ENCODE measurements at places on chromosomes 1 and 21.

GRCh38 chr1:25543425-25544242 lies at the start of gene LDLRAP1:
Gene LDLRAP1, plus strand, starts transcription at chr1:25543606. Its CDS starts 93 bp downstream, at chr1:25543699.
- peak; percentile 92 for DNase-seq

- no peak for DNase-seq
Measured at GRCh38 chr1:220315070-220315839, 43.0 kb upstream of the RAB3GAP2 start.

GRCh38 chr1:244054924-244055263 lies 3.8 kb downstream of the ZBTB18 start:
- peak; percentile 80 for DNase-seq

- no peak for DNase-seq
Measured at GRCh38 chr1:21350202-21350885, 60.1 kb upstream of the ECE1 start.

DNA sequence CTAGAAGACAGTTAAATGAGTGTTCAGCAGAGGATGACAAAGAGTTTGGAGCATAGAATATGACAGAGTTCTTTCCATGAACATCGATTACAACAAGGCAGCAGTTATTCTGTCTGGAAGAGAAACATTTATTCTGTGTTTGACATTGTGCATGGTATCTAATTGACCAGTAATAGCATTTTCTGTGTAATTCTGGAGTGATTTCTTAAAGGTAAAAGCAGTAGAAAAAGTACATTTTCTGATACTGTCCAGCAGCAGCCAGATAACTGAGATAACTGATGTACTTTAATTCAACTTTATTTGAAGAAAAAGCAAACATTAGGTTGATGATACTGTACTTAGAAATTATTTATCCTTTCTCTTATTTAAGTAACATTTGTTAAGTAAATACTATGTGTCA lies 497.1 kb downstream of the AGBL4 start:
- no peak for DNase-seq

DNA sequence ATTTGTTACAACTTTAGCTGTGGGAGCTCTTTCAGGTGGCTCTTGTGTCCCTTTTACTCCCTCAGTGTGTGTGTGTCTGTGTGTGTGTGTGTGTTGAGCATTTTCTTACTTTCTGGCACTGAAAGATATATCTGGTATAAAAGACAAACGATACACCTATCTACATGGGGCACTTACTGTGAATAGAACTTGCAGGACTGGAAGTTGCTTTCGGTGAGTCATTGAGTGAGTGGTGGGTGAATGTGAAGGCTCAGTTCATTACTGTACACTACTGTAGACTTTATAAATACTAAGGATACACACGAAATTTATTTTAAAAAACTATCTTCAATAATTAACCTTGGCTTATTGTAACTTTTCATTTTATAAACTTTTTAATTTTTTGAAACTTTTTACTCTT lies 38.7 kb downstream of the BTBD8 start:
- no peak for DNase-seq

- DNase-seq = no peak
Measured at GRCh38 chr1:10678402-10678801, 118.0 kb downstream of the CASZ1 start.

DNA sequence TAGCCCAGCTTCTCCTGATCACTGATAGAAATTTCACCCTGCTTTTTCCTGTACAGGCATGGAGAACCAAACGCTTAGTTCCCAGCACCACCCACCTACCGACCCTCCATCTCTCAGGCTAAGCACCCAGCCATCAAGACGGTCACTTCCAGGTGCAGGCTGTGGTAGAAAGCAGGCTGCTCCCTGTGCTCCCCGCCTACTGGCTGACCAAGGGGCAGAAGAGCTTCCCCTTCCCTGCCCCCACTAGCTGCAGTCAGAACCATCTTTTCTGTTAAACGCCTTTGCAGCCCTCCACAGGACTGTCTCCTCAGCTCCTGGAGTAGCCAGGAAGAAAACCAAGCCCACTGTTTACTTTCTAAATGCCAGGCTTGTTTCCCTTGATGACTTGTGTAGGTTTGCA lies 23.0 kb downstream of the SPATA46 start:
- no peak for DNase-seq

DNA sequence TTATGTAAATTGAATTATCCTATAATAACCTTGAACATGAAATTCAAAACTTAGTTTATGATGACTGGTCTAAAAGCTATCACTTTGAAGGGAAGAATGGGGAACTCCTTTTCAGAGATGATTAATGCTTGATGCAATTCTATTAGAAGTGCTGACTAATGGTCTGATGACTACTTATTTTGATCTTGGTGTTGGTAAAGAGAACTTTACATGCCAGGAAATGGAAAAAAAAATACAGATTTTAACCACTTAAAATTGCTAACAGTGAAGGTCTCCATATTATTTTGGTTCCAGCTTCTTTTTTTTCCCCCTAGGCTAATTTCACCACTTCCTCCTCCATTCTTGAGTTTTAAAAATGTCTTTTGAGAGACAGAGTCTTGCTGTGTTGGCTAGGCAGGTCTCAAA lies 22.9 kb downstream of the S1PR1 start:
- DNase-seq = no peak

DNA sequence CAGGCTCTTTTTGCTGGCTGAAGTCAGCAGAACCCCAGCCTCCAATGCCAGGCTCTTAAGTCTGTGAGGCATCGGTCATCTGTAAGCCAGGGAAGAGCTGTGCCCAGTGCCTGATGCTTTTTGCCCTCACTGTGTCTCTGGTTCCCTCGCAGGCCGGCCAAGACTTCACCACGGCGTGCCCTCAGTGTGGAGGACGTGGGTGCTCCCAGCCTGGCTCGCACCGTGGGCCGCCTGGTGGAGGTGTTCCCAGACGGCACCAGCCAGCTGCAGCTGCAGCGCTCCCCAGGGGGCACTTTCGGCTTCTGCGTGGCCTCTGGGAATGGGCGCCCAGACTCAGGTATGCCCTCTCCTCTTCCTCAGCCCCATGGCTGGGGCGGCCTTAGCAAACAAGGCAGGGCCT lies 32.5 kb downstream of the KIAA1614 start:
- peak; percentile 66 for DNase-seq

GRCh38 chr21:18384771-18385170 lies 18.8 kb downstream of the TMPRSS15 start:
- DNase-seq = no peak

- no peak for DNase-seq
Measured at GRCh38 chr1:166368030-166368429, 201.2 kb upstream of the FAM78B start.

DNA sequence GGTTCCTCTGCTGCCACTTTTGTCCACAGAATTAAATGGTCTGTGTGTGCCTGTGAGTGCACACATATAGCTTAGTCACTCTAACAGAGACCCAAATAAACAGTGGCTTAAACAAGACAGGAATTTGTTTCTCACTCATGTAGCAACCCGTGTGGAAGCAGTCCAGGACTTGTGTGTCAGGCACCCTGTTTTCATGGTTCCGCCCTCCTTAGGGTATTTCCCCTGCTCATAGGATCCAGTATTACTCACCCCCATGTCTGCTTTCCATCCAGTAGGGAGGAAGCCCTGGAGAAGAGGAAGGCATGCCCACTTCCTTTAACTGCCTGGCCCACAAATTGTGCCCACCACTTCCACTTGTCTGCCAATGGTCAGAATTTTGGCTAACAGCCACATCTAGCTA lies 41.3 kb upstream of the TACSTD2 start:
- DNase-seq = no peak

DNA sequence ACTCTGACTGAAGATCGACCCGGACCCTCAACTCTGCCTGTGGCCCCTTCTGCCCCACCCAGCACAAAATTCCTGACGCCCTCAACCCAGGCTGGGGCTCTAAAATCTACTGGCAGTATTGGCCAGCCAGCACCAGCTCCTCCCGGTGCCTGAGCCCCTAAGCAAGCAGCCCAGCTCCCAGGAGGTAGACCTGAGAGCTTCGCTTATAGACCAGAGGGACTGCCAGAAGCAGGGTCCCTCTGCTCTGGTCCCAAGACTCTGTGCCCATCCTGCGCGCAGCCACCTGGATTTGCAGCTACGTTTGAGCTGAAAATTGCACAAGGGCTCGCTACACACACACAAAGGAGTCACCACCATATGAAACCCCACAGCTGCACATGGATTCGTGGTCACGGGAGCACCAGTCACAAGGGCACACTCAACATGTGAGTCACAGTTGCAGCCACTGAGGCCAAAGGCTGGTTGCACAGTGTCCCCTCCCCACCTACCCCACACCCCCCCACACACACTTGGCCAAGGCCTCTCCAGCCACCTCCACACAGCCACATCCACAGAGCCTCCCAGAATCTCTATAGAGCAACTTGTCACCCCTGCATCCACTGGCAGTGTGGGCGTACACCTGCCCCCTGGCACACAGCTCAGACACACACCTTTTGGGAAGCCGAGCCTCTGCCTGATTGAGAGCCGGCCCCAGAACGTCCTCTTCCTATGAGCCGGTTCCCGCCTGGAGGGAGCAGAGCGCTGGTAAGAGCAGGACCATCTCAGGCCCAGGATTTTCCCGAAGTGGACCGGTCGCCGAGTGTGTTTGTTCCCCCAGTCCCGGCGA lies 1.1 kb upstream of the DMBX1 start:
- peak; percentile 21 for DNase-seq

- no peak for DNase-seq
Measured at GRCh38 chr1:2050461-2050792, 216 bp downstream of the PRKCZ start.

DNA sequence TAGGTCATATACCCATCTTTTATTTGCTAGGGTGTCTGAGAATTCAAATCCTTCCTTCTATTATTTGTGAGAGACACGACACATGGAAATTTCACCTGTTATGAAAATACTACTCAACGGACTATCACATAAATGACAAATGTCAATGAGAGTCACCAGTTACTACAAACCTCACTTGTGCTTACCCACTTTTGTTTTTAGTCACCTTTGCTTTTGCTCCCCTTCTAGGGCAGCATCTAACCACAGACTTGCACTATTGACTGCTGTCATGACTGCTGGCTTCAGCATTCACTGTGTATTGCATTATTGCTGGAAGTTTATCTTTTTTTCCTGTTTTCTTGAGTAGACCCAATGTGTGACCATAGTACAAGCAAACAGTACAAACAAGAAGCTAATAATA lies 1048.0 kb downstream of the PLA2G4A start:
- DNase-seq = no peak

GRCh38 chr1:25640646-25641328 lies 24.2 kb downstream of the MAN1C1 start:
- no peak for DNase-seq

GRCh38 chr21:34846601-34847112 lies 177.9 kb downstream of the CLIC6 start:
- DNase-seq = no peak

DNA sequence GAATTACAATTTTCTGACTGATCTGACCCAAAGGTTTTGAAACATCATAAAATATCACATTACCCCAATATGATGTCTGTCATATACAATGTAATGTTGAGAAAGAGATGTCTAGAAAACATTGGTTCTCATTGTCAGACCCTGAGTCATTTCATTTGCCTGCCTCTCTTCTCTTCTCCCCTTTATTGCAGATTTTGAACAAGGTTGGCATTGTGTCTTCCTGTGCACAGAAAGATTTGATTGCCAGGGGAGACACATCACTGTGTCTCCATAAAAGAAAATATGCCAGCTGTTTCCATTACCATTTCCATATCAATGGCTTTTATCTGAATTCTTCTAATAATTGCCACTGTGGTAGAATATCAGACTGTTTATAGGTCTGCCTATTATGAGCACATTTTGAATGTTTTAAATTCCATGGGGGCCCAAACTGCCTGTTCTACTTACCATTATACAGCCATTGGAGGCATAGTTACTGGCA lies 65.6 kb downstream of the IFI44 start:
- DNase-seq = no peak

GRCh38 chr1:156858959-156859522 lies at the start of gene INSRR:
Gene INSRR, minus strand, starts transcription at chr1:156859117. Its CDS starts 496 bp downstream, at chr1:156858621.
- no peak for DNase-seq

- peak; percentile 82 for DNase-seq
Measured at GRCh38 chr1:181131255-181131941, 42.9 kb downstream of the IER5 start.

DNA sequence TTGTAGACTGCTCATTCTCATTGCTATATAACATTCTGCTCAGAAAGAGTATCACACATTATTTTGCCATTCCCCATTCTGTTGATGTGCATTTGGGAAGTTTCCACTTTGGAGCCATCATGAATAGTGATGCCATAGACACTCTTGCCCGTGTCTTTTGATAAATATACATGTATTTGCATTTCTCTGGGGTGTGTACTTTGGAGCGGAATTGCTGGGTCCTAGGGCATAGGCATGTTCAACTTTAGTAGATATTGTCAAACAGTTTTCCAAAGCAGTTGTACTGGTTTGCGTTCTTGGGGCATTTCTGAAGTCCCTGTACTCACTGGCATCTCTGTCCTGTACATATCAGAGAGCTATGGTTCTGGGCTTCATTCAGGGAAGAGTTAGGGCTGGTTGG lies 52.1 kb downstream of the PIK3CD start:
- DNase-seq = no peak

DNA sequence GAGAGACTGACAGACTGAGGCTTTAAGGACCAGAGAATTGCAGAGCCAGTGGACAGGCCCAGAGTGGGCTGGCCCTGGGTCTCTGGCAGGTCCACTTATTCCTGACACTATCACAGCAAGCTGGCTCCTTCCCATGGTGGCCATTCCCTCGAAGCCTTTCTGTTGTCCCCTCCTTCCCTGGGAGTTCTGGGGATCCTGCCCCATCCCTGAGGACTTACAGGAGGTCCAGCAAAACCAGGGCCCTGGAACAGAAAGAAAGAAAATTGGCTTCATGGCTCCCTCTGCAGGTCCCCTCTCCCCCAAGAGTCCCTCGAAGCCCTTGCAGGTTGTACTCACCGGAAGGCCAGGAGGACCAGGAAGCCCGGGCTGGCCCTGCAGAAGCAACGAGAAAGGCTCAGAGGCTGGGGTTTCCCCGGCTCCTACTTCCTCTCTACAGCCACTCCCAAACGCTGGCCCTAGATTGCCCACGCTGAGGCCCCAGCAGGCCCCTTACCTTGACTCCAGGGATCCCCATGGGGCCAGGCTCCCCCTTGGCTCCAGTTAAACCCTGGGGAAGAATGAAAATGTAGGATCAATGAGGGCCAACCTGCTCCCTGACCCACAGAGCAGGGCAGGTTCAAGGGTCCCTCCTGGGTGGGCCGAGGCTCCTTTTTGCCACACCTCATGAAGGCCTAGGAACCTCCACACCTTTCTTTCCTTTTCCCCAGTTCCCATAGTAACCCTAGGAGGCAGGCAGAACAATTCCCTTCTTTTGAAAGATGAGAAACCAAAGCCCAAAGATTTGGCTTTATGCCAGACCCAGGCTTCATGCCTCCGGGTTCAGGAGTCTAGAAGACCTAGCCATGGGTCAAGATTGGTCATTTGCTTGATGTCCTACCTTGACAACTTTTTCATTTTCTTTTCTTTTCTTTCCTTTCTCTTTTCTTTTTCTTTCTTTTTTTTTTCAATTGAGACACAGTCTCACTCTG lies 4.6 kb downstream of the COL9A2 start:
- DNase-seq = peak; percentile 92

DNA sequence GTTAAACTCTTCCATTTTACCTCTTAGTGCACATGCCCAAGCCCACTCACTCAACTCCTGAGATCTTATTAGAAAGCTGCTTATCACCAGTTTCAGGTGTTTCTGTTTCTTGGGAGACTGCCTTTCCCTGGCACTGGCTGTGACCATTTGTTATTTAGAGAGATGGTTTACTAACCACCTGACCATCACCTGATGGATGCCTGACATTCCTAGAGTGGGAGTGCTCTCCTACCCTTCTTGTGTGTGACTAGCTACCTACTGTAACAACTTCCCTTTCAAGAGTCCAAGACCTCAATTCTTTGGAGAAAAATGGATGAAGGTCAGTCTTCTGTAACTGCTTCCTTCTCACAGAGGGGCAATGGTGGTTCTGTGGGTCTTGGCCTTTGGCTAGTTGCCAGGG lies 755.2 kb upstream of the ADAMTS5 start:
- no peak for DNase-seq

GRCh38 chr1:13930151-13930550 lies 230.2 kb downstream of the PRDM2 start:
- no peak for DNase-seq

All from spleen (tissue), 13 donors.